SW 1271 (cell line): ENCODE measurements at places on chromosomes 7 and 10.

DNA sequence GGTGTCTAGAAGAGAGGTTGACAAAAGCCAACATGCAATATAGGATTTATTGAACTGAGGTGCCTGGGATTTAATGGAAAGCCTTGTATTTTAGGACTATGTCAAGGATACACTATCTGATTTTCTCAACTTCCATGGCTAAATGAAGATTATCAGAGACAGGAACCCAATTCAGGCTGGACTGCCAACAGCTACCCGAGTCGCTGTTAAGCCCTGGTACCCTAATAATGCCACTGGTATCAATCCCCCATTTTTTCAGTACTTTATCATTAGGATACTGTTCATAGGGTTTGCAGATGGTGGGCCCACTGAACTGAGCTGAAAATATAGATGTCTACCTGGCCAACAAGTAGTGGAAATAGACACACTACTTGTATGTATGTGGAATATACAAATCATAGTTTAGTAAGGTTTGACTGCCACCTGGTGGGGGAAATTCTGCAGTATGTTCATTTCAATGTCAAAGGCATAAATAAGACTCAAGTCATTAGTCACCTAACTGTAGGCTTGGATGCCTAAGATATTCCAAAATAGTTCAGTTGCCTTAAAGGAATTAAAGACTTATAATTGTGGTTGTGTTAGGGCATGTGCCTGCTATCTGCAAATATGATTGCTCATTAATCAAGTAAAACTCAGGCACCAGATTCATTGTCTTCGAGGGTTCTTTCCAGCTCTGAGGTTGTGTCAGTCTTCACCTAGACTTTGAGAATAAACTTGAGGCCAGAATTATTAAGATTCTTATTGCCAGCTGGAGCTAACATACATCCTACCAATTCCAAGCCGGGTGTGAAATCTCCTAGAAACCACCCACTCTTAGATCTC lies 34.1 kb upstream of the NOBOX start:
- peak; percentile 11 for DNase-seq

DNA sequence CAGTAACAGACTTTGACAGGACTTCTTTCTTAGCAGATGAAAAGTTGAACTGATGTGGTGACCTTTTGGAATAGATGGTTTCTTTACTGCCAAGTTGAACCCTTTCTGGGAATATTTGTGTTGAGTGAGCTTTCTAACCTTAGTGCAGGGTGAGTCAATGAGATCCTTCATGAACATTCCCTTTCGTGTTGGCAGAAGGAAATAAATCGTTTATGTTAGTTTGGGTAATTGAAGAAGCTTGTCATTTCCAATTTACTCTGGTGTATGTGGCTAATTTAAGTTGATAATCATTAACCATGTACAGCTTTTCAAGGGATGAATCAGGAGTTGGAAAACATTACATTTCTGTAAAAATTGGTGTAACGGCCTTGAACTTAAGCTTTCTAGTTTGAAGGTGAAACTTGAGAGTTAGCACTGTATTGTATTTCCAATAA lies 43.4 kb downstream of the PTTG1IP2 start:
- DNase-seq = no peak

DNA sequence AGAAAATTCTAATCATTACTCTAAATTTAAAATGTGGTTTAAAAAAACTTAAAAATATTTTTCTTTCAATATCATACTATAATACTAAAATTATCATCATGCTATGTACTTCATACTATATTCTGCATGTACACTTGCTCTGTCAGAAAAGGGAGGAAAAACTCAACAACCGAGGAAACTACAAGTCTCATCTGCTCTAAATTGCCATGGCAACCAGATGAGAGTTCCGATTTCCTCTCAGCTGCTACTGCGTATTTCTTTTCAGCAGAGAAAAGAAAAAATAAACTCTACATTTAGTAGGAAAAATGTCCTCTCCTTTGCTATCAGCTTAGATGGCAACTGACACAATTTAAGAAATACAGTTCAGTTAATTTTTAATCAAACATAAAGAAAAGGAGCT lies 178.9 kb downstream of the SRPK2 start:
- no peak for DNase-seq

DNA sequence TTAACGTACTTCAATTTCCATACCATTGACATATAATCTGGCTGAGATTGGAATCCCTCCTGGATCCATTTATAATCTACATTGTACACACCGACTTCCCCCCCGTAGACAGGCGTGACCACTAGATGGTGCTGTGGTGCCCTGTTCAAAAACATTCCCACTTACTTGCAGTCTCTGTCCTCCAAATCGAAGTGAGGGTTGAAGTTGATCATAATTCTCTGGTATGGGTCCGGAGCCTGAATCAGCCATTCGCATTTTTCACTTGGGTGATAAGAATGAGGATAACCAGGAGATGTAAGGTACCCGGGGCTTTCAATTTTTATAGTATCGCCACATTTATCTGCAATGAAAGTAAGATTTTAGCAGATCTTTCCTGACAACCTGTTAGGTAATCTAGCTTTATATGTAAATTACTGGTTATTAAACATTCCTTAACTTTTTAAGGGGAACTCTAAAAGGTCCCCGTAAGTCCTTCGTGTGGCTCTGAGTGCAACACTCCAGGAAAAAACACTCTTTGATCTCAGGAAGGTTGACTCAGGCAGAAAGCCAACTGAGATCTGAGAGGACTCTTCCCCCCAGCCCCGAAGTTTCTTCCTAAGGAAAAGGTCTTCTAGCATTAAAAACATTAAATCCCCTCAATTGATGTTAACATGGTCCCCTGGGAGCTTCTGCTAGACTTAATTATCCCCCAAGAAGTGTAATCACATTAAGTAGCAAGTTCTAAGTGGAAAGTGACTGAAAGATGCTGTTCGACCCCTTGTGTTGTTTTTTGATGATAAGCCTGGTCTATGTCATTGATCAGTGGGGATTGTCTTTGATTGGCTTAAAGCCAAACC lies 3.7 kb downstream of the NRP1 start:
- peak; percentile 84 for DNase-seq

DNA sequence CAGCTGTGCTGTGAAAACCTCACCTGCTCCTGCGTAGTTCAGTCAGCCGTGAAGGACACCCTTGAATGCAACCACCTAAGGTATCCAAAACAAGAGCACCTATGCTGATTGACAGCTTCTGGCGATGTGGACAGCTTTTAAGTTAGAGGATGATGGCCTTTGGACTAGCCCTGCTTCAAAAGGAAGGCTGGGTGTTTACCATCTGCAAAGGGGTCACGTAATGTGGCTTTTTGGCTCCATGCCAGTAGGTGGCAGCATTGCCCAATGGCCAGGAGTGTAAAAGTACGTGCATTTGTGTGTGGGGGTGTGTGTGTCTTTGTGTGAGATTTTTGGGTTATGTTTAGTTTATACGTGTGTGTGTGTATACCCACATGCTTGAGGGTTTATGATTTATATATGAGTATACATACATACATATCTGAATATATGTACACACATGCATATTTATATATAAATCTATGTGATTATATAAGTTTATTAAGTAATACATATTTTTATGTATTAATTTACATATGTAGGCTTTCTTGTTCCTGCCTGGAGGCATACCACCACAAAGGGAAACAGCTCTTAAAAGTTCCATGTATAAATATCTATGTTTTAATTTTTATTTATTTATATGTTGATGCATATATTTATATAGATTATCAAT lies 236.3 kb upstream of the ANKRD30A start:
- DNase-seq = no peak

DNA sequence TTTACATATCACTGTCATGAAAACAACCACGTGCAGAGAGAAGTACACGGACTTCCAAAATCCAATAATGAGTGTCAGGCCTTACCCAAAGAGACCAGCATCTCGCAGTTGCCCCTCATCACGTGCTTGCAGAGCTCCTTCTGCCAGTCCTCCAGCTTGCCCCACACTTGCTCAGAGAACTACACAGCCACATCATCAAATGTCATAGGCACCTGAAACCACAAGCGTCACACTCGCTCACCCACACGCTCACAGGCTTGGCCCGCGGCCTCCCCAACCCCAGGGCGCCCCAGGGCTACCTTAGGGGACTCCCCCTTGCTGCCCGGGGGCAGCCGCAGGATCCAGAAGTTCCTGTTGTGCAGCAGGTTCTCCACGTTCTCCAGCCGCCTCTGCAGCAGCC lies 123.4 kb upstream of the ZNF746 start:
- no peak for DNase-seq

DNA sequence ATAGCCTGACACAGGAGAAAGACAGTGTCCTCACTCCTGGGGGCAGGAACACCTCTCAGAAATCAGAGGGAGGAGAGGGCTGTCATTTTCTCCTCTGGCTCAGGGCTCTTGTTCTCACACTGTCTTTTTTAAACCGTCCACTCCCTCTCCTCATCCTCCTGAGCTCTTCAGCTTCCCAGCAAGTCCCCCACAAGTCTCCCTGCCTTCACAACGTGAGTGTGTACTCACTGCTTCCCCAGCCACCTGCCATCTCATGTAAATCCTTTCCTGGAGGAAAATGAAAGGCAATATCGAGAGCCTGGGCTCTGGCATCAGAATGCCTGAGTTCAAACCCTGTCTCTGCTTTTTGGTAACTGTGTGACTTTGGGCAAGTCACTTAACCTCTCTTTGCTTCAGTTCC lies 5.7 kb downstream of the LLCFC1 start:
- DNase-seq = no peak

- DNase-seq = no peak
These were observed 17.1 kb downstream of the GRID1 start for GRCh38 chr10:86349474-86349873.

DNA sequence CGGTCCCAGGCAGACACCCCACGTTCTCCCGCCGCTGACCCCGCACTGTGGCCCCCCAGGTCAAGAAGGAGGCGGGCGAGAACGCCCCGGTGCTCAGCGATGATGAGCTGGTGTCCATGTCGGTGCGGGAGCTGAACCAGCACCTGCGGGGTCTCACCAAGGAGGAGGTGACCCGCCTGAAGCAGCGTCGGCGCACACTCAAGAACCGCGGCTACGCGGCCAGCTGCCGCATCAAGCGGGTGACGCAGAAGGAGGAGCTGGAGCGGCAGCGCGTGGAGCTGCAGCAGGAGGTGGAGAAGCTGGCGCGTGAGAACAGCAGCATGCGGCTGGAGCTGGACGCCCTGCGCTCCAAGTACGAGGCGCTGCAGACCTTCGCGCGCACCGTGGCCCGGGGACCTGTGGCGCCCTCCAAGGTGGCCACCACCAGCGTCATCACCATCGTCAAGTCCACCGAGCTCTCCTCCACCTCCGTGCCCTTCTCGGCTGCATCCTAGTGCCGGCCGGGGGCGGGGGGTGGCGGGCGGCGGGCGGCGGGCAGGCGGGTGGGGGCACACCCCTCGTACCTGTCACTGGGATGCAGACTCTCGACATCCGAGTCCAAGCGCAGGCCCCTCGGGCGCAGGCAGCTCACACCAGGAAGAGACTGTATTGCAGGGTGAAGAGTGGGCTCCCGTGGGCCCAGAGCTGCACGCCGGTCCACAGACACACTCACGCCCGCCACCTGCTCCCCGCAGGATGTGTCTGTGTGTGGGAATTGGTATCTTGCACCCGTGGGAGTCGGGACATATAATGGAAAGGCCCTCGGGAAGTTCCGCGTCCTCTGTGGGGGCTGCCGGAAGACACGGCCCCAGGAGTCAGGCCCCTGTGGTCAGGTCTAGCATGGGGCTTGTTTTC lies 9.6 kb downstream of the MAFK start:
- no peak for DNase-seq

- DNase-seq = no peak
These were observed 13.9 kb upstream of the FAM20C start for GRCh38 chr7:178444-178843.

DNA sequence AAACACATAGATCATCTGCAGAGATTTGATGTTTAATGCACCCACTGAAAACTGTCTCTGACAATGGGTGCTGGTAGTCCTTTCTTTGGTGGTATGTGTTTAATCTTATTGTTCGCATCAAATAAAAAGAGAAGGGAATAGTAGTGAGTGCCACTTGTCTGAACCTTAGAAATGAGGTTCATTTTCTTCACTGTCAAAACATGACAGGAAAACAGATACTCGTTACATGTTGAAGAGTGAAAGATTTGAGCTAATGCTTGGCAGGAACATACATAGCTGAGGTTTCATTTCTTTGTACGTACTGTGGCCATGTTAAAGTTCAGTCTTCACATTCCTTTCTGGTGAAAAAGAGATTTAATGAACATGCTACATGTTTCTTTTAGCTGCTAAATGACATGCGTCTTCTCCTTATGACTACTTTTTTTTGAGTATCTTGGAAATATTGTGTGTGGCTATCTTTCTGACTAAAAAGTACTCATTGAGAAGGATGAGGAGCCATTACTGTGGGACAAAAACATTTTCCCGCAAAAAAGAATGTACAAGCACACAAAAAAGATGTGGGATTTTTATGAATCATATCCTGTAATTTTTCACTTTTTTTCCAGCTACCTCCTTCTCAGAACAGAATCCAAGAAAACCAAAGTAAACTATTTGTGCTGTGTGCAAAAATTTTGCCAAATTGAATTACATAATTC lies 108.0 kb downstream of the TWIST1 start:
- DNase-seq = no peak

DNA sequence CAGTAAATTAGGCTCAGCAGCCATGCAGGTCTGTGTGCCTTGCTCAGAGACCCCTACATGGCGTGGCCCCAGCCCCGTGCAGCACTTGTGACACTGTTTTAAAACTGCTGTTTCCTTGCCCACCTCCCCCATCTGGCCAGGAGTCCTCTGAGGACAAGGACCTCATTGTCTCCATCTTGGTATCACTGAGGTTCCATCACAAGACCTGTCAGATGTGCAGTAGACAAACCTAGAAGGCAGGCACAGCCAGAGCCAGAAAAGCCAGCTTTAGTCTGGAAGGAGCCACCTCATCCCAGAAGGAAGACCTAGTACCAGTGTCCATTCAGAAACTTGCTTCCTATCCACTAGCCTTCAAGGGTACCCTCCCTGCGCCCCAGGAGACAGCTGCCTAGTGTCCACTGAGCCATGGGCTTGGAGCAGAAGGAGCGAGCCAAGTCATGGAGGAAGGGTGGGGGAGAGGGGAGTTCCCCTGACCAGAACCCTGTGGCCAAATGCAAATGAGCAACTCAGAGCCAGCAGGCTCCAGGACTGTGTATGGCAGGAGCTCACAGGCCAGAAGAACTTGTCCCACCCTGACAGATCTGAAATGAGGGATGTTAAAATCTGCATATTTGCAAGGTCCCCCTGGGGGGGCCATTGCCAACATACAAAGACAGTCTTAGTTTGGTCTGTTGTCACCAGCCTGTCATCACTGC lies 176.1 kb downstream of the SH3PXD2A start:
- DNase-seq = no peak

DNA sequence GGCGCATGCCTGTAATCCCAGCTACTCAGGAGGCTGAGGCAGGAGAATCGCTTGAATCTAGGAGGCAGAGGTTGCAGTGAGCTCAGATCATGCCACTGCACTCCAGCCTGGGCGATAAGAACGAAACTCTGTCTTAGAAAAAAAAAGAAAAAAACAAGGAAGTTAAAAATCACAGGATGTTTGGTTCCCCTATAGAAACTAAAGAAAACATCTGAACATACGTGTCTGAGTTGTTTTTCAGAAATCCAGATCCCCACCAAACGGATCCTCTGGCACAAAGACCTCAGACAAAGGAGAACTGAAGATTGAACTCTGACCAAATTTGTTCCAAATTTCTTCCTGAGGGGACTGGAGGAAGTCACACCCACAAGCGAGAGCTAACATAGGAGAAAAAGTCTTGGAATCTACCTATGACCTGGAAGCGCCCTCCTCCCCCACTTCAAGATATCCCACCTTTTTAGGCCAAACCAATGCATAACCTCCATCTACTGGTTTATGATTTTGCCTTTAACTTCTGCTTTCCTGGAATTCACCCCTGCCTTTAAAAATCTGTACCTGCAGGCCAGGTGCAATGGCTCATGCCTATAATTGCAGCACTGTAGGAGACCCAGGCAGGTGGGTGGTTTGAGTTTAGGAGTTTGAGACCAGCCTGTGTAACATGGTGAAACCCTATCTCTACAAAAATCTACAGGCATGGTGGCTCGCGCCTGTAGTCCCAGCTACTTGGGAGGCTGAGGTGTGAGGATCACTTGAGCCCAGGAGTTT lies 19.7 kb upstream of the SIRT1 start:
- no peak for DNase-seq
